ENCODE measurements at places on chromosomes 2 and 18.

DNA sequence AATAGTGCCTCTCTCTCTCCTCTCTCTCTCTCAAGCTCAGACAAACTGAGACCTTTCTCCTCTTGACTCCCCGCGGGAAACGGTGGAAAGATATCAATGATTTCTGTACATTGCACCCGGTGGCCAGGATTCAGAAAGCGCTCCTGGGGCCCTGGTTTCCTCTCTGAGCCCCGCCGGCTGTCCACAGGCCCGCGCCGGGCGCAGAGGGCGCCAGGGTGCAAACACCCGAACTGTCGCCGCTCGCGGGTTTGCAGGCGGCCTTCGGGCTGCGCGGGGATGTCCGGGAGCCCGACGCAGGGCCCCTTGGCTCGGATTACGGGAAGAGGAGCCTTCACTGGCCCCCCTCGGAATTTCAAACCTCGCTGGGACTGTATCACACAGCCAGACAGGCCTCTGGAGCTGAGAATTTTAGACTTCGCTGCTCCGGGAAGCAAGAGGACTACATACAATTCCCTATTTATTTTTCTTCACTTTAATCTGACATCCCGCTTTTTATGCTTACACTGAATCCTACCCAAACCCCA lies 5.2 kb upstream of the EN1 start:
- DNase-seq: no peak

DNA sequence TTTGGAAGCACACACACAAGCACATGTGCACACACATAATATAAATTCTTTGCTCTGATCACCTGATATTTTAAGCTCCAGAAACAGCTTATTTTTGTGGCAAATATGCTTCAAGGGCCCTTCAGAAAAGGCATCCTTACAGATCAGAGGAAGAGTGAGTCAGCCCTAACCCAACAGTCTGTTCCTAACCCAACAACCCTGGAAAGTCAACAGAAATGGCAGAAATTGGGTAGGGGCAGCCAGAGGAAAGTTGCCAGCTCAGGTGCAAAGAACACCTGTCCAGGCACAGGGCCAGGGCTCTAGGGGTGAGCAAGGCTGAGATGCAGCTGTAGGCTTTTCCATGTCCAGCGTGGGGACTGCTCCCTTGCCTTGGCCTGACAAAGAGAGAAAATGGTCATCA lies 6.4 kb upstream of the NCKAP5 start:
- DNase-seq: no peak

- DNase-seq: no peak
Observed at GRCh38 chr18:46243095-46243494, 138.9 kb downstream of the HAUS1 start.

- no peak for DNase-seq
Observed at GRCh38 chr2:73823916-73824523, 4.7 kb upstream of the STAMBP start.

DNA sequence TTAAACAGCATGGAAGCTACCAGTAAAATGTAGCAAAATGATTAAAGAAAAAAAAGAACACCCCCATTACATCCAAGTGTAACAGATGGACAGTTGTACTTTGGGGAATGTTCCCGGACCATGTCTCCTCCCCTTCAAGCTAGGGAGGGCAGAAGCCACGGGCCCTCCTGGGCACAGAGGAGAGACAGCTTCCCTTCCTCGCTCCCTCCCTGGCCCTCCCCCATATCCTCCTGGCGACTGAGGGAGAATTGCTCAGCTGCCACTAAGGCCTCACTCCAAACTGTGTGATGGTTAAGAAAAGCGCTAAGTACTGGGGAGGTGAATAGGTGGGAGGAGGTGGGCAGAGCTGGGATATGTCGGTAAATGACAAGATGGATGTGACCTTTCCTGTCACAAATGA lies 358.0 kb downstream of the HRH4 start:
- DNase-seq: no peak

DNA sequence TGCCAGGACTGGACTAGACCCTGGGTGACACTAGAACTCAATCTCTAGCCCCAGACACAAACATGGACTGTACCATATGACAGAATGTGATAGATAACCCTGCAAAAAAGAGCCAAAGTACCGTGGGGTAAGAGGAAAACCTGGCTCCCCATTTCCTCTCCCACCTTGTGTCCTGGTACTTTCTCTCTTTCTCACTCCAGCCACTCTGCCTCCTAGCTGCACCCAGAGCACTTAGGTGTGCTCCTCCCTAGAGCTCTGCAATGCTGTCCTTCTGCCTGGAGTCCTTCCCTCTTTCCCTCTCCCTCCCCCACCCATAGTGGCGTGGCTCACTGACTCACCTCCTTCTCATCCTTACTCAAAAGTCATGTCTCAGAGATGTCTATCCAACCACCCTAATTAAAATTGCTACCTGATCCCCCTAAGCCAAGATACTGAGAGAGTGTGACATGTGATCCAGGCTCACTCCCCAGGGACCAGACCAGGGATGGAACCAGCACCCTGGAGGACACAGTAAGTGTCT lies 171.3 kb downstream of the LOXHD1 start:
- no peak for DNase-seq

DNA sequence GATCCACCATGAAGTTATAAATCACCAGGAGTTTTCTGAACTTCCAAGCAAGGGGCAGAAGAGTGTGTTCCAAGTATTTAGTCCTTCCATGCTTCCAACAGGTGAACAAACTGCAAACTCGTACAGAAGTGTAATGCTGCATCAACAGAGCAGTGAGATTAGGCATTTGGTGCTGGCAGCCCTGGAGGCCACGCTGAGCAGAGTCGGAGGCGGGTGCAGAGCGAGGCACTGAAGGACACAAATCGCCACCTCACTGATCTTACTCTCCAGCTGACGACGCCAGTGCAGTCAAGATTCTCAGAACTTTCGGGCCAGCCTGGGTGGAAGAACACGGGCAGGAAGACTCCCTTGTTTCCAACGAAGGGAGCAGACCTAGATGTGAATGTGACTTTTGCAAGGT lies 39.2 kb downstream of the SERPINE2 start:
- DNase-seq: no peak

DNA sequence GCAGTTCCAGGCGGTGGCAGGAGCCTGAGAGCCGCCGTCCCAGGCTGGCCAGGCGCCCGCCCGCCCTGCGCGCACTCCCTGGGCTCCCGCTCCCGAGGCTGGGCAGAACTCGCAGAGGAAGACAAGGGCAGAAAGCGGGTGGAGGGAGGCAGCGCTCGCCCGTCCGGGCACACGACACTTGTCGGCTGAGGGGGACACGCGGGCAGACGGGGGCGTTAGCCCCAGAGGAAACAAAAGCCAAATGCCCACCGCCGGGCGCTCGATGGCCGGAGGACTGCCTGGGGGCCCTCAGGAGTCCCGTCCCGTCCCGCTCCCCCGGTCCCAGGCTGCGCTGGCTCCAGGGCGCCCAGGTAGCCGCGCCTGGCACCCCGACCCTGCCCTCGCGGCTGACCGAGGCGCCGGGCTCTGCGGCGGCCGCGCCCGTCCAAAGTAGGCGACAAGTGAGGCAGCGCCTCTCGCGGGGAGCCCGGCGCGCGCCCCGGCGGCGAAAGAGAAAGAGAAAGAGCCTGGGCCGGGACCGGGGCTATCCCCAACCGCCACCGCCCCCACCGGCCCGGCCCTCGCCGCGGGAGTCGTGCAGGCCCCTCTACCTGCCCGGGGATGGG lies 491 bp downstream of the L3MBTL4 start:
- DNase-seq: no peak

DNA sequence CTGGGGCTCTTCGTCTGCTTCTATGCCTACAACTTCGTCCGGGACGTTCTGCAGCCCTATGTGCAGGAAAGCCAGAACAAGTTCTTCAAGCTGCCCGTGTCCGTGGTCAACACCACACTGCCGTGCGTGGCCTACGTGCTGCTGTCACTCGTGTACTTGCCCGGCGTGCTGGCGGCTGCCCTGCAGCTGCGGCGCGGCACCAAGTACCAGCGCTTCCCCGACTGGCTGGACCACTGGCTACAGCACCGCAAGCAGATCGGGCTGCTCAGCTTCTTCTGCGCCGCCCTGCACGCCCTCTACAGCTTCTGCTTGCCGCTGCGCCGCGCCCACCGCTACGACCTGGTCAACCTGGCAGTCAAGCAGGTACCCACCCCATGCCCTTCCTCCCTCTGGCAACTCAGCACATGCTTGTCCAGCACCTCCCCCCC lies 24.2 kb downstream of the STEAP3 start:
- DNase-seq: no peak

GRCh38 chr2:26314243-26314642 lies 31.7 kb upstream of the SELENOI start:
- no peak for DNase-seq

DNA sequence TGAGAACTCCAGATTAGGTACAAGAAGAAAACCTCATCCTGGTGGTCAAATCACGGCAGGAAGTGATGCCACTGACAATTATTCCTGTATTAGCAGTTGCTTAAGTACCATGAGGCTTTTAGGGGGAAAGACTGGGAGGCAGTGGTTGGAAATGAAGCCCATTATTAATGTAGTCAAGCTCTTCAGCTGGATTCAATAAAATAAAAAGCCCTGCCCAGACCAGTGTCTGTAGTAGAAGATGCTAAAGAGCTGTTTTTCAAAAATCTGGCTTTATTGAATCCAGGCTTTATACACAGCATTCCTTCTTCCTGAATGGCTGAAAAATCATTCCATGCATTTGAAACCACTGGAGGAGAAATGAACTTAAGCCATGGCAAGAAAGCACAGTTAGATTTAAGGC lies 155.2 kb downstream of the BCL2 start:
- no peak for DNase-seq

- no peak for DNase-seq
Observed at GRCh38 chr2:209511637-209512036, 87.8 kb downstream of the MAP2 start.

GRCh38 chr2:170162271-170162632 lies 15.7 kb upstream of the MYO3B start:
- no peak for DNase-seq

DNA sequence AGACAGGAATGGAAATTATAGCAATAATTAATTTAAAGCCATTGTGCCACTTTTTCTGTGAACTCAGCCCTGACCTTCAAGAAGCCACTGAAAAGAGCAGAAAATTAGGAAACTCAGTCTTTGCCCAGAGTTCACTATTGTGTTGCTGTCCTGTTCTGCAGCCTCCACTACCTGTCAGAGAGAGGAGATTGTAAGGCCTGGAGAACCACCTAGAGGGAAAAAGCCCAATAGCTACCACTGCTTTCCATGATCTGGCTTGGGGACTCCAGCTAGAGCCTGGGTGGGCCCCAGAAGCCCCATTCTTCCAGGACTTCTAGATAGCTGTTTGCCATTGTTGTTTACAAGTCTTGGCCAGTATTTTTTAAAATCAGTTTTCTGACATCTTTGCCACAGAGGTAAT lies 176.1 kb upstream of the KLF7 start:
- no peak for DNase-seq

DNA sequence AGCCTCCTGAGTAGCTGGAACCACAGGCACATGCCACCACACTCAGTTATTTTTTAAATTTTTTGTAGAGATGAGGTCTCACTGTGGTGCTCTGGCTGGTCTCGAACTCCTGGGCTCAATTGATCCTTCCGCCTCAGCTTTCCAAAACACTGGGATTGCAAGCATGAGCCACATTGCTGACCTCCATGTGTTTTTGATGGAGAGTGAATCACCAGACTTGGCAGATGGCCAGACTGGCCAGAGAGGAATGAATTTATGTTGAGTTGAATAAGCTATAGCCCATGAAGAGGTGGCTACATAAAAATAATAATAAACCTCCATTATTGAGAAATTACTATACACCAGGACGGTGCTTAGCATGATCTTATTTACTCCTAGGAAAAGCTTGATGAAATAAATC lies 91.5 kb downstream of the MREG start:
- DNase-seq: no peak

GRCh38 chr2:239275044-239275685 lies 125.7 kb downstream of the HDAC4 start:
- DNase-seq: peak; percentile 74

DNA sequence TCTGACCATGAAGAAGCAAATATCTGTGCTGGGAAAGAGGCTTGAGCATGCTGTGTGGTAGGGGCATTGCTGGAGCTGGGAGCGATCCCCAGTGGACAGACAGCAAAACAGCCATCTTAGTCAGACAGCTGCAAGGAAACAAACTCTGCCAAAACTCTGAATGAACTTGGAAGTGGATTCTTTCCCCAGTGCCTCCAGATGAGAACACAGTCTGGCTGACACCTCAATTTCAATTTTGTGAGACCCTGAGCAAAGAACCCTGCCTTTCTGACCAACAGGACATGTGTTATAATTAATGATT lies 23.2 kb upstream of the FAP start:
- no peak for DNase-seq

DNA sequence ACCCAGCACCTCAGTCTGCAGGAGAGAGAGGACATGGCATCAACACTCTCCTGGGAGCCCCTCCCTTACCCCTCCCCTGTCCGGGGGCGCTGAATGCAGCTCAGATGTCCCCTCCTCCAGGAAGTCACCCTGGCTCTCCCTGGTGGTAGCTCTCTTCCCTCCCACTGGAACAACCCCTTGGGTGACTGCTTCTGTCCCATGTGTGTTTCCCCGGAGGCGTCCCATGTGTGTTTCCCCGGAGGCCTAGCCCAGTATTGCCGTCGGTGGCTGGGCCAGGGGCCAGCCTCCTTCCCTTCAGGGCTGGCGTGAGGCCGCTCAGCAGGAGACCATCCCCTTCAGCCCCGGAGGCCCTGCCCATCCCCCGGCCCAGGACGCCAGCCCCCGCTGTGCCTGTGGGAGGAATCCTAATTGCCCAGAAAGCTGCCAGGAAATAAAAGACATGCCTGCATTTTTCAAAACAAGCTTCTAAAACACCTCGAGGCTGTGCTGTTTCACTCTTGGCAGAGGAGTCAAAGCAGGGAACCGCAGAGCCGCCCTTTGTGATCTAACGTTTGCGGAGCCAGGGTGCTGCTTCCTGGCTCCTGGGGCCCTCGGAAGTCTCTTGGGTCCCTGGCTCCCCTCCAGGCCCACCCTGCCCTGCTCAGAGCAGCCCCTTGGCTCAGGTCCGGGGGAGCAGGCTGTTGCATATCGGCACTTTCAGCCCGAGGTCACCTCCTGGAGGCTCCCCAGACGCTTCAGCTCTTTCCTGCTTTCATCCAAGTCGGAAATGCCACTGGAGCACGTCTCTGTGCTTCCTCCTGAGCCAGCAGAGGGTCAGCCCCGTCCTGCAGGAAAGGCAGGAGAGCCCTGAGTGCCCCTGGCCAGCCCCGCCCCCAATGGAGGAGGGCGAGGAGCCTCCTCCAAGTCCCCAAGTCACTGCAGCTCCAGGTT lies 11.4 kb downstream of the SNED1 start:
- DNase-seq: peak; percentile 15

DNA sequence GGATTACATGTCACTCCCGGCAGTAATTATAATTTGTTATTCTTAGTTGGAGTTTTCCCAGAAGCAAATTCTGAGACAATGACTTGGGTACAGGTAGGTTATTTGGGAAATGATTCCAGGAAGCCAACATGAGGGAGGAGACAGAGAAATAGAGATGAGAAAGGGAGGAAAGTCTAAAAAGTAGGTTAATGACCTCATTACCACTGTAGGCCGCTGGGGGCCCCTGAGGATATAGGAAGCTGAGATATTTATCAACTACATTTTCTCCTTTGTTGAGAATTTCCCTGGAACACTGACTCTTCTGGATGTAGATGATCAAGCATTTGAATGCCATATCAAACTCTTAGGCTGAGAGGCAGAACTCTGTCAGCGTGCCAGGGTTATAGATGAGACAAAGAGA lies 284.3 kb downstream of the ICOS start:
- no peak for DNase-seq
